Chondrocyte (in vitro differentiated cells): ENCODE measurements at places on chromosomes 7 and 10.
A peak's percentile ranks its signal among the peaks of the same experiment; 100 is the strongest.

- DNase-seq = no peak
These were observed 554 bp downstream of the FRA10AC1 start for GRCh38 chr10:93701866-93702209.

DNA sequence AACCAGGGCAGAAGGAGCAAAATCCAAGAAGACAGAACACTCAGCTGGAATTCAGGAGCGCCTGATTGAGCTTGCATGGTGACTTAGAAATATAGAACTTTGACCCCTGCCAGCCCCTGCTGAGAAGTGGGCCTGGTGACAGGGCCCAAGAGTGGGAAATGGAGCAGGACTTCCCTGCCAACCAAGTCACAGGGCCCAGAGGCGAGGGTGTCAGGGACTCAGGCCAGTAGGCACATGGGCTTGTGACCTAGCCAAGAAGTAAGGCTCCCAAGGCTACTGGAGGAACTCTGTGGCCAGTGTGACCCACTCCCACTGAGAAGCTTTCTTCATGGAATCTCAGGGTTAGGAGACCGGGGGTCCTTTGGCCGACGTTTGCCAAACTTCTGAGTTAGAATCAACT, 31.9 kb downstream of the LRRC20 start:
- peak; percentile 42 for DNase-seq

DNA sequence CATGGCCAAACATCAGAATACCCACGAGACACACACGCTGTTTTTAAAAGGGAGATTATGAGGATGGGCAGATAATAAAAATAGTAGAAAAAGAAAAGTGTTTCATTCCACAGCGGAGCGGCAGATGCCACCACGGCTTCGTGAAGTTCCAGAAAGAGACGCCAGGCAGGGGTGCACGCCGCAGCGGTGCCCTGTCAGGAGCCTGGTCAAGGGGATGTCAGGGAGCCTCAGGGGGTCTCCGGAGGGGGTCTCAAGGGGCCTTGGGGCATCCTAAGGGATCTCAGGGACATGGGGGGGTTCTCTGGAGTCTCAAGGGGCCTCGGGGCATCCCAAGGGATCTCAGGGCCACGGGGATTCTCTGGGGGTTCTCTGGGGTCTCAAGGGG, 253.4 kb downstream of the ZMYND11 start:
- DNase-seq = no peak

DNA sequence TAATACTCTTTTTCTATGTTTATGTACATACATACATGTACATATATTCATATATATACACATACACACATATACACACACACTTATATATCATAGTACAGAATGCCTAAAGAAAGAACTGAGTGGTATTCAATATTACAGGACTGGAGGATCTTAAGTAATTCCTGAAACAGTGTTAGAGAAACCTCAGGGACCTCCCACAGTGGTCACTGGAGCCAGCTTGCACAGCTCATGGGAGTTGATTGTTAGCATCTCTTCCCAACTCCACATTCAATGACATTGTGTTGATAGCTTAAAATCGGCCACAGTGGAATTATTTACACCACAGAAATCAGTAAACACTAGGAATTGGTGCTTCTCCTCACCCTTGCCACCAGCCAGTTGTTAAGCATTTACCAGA, 6.0 kb downstream of the LRRC17 start:
- DNase-seq = no peak

GRCh38 chr7:159115601-159116501, 28.8 kb downstream of the VIPR2 start:
- DNase-seq = peak; percentile 74

GRCh38 chr10:113126229-113127201, 176.5 kb downstream of the TCF7L2 start:
- no peak for DNase-seq
